Activated CD4-positive, CD25-positive, alpha-beta regulatory T cell (primary cell): ENCODE measurements at places on chromosomes 7 and 10.

- no peak for DNase-seq
These were observed 861.1 kb downstream of the TYW1 start for GRCh38 chr7:67857698-67858097.

GRCh38 chr10:47246406-47247147 is 53.4 kb upstream of the GDF10 start:
- DNase-seq, result no peak

DNA sequence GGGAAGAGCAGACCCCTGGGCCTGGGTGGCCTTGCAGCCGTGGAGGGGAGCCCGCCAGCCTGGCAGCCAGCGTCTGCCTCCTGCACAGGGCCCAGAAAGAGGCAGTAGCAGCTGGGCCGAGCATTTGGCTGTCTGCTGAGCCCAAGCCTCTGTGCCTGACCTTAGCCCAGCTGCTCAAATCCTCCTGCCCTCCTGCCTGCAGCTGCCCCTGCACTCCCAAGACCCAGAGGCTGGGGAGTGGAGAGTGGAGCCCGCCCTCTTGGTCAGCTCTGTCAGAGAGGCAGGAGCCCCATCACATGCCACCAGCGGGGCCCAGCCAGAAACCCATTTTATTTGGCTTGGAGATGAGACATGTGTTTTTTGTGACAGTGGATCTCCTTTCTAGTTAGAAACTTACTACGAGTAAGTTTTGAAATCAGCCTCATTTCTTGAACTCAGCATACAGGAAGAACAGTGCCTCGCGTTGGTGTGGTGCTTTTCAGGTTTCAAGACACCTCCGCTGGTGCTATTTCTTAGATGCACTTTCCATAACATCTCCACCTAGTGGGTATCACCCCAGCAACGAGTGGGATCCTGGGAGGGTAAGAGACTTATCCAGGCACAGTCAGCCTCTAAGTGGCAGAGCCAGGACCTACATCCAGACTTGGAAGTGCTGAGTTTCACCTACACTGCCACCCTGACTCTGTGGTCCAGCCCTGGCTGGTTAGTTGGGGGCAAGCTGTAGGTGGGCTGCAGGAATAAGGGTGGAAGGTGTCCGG is 477.1 kb downstream of the RPS24 start:
- DNase-seq, result no peak

- DNase-seq, result no peak
These were observed 355.4 kb downstream of the ELMO1 start for GRCh38 chr7:37093257-37093656.

GRCh38 chr10:130224228-130224627 is 88.0 kb downstream of the GLRX3 start:
- no peak for DNase-seq

GRCh38 chr7:104851268-104851667 is 162.7 kb upstream of the KMT2E start:
- no peak for DNase-seq

GRCh38 chr7:112207765-112208164 is 1.3 kb downstream of the ZNF277 start:
- DNase-seq, result no peak
